ENCODE measurements at places on chromosomes 1 and 21.
A peak's percentile ranks its signal among the peaks of the same experiment; 100 is the strongest.

DNA sequence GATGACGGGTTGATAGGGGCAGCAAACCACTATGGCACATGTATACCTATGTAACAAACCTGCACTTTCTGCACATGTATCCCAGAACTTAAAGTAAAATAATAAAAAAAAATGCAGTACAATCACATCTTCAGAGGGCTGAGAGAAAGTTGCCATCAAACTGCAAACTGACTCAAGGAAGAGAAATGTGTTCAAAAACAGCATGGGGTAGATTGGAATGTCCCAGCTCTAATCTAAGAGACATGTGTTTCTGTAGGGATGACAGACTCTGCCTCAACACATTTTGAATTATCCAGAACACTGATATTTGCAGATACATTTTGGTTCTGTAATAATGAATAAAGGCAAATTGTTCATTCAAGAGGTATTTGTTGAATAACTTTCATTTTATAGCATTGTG lies 171.2 kb upstream of the RUNX1 start:
- no peaks in the 10 kb centered on the region for H3K4me1 ChIP-seq
- no peaks in the 10 kb centered on the region for H3K36me3 ChIP-seq
- H3K27me3 ChIP-seq = no peaks in the 10 kb centered on the region
- no peak overlapping the region for H3K27ac ChIP-seq
- no peak for DNase-seq

- no peak overlapping the region for H3K27ac ChIP-seq
- H3K4me1 ChIP-seq = no peaks in the 10 kb centered on the region
- DNase-seq = no peak
- no peaks in the 10 kb centered on the region for H3K27me3 ChIP-seq
- no peaks in the 10 kb centered on the region for H3K36me3 ChIP-seq
- no peak overlapping the region for H3K4me3 ChIP-seq
These were observed 18.4 kb downstream of the COL6A2 start for GRCh38 chr21:46116189-46116775.

DNA sequence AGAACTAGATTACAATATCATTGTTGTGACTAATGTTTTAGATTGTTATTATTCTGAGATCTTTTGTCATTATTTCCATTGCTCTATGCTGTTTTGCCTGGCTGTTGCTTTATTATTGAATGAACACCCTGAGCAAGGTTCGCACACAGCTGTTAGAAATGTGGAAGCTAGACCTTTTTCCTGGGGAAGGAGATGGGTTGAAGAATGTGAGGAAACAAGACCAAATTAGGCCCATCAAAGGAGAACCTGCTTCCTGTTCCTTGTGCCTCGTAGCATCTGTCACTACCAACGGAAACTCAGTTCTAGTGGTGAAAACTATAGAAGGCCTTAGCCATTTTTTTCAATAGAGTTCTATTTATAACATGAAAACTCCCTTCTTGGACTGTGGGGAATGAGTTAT lies 68.7 kb downstream of the RGL1 start:
- H3K4me1 ChIP-seq = peaks cover 1% of the 10 kb centered on the region
- H3K4me3 ChIP-seq = no peak overlapping the region
- no peak for DNase-seq
- no peaks in the 10 kb centered on the region for H3K27me3 ChIP-seq
- H3K27ac ChIP-seq = no peak overlapping the region

DNA sequence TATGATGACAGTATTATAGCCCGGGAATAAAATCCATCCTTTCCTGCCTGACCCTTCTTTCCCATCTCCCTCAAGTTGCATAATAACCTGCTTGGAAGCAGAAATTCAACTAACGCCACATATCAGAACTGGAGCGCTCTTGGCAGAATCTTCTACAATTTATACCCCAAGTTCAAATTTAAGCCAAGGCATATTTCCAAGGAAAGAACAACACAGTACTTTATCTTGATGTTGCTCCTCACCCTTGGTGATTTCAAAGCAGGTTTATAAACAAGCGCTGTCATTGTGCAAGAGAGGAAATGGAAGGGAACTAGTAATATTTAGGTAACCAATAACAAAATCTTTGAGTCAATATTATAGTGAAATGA lies 38.0 kb upstream of the PTGFRN start:
- no peaks in the 10 kb centered on the region for H3K36me3 ChIP-seq
- H3K4me3 ChIP-seq = no peak overlapping the region
- no peak for DNase-seq
- no peaks in the 10 kb centered on the region for H3K27me3 ChIP-seq
- no peaks in the 10 kb centered on the region for H3K4me1 ChIP-seq
- no peak overlapping the region for H3K27ac ChIP-seq

- H3K27me3 ChIP-seq = no peaks in the 10 kb centered on the region
- no peak overlapping the region for H3K4me3 ChIP-seq
- no peak overlapping the region for H3K27ac ChIP-seq
- H3K4me1 ChIP-seq = no peaks in the 10 kb centered on the region
- no peaks in the 10 kb centered on the region for H3K36me3 ChIP-seq
- peak; percentile 1 for DNase-seq
These were observed 322.4 kb upstream of the DEPDC1 start for GRCh38 chr1:68819190-68819829.
